ENCODE measurements at places on chromosomes 11 and 22. TPM values are rescaled to one million over a fixed set of nuclear protein-coding genes. Genes with fewer than 3 reads are reported as not detected.
A peak's percentile ranks its signal among the peaks of the same experiment; 100 is the strongest.

The MS4A12 gene
- not detected for total RNA-seq

The WBP2NL gene
- 8.3 TPM for total RNA-seq

The CENATAC gene
- 44.6 TPM for total RNA-seq

DNA sequence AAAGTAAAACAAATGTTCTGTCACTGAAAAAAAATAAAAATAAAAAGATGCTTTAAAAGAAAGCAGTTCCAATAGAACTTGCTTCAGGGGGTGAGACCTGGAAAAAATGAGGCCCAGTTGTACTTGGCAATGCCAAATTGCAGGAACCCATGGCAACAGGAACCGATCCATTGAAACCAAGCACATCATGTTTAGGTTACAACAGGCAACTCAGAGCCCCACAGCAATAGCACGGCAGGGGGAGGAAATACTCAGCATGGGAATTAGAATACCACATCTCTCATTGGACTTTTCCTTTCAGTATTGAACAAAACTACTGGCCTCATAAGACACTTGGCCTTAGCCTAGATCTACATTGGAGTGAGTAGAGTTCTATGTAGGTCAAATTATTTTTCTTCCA, 84.3 kb downstream of the MSANTD4 start:
- DNase-seq = peak; percentile 5

- DNase-seq = no peak
These were observed 55.4 kb downstream of the PDE2A start for GRCh38 chr11:72618803-72619202.

- DNase-seq = peak; percentile 61
These were observed 889 bp upstream of the DMC1 start for GRCh38 chr22:38570779-38571364.

DNA sequence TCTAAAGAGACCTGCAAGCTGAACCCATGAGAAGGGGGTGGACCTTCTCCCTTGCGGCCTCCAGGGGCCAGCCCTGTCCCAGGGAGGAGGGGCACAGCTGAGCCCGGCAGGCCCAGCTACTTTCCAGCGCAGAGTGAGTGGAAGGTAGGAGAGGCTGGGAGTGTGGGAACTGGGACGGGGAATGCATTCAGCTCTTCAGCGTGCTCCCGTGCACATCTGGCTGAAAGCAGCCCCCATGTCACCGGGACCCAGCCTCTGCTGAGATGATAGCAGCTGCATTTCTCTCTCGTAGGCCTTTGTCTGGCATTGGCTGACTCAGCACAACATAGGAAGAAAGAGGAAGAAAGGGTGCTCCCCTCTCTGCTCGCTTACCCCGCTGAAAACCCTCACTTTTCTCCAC, 951.5 kb downstream of the TBC1D22A start:
- DNase-seq = no peak

GRCh38 chr11:122451911-122452310, 203.6 kb upstream of the UBASH3B start:
- no peak for DNase-seq

DNA sequence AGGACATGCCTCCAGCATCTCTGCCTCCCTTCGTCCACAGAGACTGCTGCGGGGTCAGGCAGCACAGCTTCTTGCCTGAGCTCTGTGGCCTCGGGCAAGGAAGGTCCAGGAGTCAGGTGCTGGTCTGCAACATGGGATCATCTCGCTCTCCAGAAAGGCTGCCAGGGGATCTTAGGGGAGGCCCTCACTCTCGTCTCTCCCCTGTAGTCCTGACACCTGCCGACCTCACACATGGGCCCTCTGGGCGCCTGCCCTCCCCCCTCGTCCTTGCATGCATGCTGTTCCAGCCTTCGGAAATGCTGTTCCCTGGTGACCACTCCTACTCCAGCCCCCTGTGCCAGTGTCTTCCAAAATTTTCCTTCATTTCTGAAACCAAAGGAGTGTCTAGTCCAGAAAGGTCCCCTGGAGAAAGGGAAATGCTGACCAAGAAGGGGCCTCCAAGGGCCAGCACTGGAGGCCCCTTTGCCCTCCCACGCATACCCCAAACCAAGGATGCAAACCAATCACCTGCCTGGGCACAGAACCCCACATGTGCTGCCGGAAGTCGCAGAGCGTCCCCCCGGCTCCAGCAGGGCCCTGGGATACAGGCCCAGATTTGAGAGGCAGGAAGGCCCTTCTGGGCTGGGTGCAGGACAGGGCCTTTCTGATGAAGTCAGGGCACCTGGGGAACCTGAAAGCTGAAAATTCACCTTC, 41.0 kb downstream of the IGF2 start:
- DNase-seq = no peak

Data from cerebellum (tissue), 4 donors.